Posterior vena cava (tissue), 2 donors: ENCODE measurements at places on chromosomes 12 and 14. TPM values are rescaled to one million over a fixed set of nuclear protein-coding genes. Genes with fewer than 3 reads are reported as not detected.
A peak's percentile ranks its signal among the peaks of the same experiment; 100 is the strongest.

PTHLH gene
- 2.1 TPM for total RNA-seq

FSCB gene
- total RNA-seq: not detected

DNA sequence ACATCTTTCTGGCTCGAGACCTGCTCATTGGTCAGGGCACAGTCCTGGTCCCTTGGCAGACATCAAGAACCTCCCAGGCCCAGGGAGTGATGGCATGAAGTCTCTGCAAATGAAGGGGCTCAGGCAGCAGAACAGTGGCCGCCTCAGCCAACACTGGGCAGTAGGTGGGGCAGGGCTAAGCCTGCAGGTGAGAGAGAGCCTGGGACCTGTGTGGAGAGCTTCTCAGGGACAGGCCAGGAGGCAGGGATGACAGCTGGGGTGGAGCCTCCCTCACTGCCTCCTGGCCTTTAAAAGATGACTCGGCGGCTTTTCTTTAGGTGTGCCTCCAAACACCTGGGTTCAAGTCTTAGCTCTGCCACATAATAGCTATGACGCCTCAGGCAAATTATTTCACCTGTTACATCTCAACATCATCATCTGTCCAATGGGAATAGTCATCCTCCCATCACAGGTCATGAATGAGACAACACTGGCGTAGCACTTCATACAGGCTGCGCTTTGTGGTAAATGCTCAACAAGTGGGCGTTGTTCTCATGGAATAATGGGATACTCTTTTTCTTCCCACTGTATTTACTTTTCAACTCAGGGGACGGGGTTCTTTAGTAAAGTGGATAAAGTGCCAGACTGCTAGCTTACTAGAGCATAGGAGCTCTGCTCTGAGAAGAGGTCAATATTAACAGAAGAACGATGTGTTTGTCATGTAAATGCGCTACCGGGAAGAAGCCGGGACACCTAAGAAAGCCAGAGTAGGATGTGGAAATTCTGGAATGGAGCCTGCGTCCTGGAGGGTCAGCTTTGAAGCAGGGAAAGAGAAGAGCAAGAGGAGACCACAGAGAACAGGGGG, 277.4 kb downstream of the FOXN3 start:
- DNase-seq: no peak

DNA sequence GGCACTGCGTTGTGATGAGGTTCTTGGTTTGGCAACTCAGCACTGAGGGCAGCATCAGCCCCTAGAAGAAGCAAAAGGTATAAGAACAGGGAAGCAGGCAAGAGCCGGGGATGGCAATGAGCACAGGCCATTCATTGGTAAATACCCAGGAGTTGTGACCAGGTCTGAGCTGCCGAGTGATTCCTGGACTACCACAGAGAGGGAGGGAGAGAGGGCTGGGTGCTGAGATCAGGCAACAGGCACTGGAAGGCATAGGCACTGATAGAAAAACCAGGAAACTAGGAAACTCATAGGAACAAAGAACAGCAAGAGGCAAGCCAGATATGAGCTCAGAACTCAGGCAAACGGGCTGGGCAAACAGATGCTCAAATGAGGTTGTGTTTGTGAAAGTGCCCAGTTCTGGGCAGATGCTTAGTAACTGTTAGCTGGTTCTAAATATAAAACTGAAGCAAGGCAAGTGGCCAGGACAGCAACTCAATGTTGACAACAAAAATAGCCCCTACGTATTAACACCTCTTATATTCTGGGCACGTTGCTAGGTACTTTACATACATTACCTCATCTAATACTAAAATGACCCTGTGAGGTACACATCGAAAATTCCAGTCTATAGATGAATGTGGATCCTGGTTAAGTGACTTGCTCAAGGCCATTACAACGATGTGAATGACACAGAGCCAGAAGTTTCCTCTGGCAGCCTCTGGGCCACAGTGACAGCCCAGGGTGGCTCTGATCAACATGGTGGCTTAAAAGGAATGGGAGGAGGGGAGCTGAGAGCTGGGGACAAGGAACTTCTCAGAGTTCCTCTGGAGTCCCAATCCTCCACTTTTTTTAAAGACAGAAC, 121.1 kb downstream of the PRMT8 start:
- peak; percentile 20 for DNase-seq

- DNase-seq: peak; percentile 42
These were observed 9.0 kb downstream of the TMBIM6 start for GRCh38 chr12:49750027-49750995.

- DNase-seq: no peak
These were observed 112.0 kb upstream of the TMCC3 start for GRCh38 chr12:94762259-94762942.

DNA sequence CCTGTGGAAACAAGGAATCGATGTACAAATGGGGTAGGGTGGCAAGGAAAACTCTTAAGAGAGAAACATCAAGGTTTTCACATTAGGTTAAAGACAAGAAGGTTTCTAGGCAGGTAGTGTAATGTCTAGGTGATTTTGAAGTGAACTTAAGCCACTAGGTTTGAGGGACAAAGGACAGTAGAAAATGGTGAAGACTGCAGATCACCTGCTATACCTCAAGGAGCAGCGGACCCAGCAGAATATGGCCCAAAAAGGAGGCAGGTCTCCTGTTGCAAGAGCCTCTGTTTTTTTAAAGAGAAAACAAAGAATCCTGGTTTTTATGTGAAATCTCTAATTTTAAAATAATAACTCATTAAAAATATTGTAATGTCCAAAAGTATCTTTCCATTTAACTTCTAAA, 178.1 kb downstream of the ACSS3 start:
- DNase-seq: no peak

DNA sequence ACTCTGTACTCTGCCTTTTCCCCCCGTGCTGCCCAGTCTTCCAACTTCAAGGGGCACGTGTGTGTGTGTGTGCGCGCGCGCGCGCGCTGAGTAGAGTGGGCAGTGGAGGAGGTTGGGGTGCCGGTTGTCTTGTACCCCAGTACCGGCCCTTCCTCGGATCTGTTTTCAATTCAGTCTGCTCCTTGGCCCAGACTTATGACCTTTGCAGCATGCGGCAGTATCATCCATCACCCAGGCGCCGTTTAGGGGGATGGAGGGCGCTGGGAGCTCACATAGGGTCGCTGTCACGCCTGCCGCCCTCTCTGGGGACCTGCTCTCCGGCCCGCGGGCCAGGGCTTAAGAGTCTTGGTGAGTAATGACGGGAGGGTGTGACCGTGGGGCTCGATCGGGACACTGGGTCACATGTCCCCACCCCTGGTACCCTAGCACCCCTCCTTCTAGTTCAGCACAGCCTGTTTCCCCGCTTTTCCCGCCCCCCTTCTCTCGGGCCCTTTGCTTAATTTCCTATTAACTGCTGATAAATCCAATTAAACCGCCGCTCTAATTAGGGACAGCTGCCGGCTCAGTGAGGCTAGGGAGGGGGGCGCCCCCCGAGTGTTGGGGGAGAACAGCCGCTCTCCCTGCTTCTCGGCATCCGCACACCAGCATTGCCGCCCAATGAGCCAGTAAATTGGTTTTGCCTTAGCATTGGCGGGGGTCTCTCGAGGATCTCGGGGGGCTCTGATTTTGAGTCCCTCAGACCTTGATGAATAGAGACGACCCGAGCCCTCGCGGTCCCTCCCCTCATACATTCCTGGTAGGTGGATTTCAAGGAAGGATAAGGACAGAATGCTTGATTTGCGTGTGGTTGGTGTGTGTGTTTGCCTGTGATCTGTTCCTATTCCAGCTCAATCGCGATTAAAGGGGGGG, 9.3 kb downstream of the STAC3 start:
- DNase-seq: no peak

DNA sequence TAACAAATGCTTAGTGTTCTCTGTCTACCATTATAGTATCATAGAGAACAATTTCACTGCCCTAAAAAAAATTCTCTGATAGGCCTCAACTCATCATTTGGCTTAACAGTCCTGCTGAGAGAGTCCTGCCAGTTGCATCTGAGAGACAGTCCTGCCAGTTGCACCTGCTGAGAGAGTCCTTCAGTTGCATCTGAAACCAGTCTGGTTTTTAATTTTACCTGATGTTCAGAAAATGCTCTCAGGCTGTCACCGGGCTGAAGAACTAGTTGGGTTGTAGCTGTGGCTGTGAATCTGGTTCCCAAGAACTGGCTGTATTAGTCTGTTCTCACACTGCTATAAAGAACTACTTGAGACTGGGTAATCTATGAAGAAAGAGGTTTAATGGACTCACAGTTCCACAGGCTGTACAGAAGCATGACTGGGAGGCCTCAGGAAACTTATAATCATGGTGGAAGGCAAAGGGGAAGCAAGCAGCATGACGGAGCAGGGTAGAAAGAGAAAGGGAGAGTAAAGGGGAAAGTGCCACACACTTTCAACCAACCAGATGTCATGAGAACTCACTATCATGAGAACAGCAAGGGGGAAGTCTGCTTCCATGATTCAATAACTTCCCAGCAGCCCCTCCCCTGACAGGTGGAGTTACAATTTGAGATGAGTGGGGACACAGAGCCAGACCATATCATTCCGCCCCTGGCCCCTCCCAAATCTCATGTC, 51.6 kb downstream of the PRKCH start:
- DNase-seq: no peak

- DNase-seq: peak; percentile 96
These were observed 7.3 kb downstream of the SPRYD3 start for GRCh38 chr12:53071591-53072551.

- DNase-seq: no peak
These were observed 9.3 kb downstream of the EVL start for GRCh38 chr14:100074431-100075100.
